ENCODE measurements at places on chromosomes 1 and 21. TPM values are rescaled to one million over a fixed set of nuclear protein-coding genes. Genes with fewer than 3 reads are reported as not detected.

SLAMF7 gene
- total RNA-seq: not detected

SELE gene
- not detected for total RNA-seq

DNA sequence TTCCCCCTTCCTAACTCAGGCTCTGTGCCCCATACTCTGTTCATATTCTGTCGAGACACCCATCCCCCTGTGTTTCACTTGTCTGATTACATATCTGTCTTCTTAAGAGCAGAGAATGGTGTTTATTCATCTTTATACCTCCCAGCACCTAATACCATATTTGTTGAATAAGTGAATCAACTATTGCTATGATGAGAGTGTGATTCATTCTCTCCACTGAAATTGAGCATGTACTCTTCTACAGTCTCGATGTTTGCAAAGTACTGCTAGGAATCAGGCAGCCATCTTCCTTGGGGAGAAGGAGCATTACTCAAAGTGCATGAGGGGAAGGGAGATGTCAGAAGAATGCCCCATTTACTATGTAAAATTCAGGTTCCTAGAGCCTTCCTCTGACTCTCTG, 27.0 kb downstream of the TBX15 start:
- no peak for DNase-seq

DNA sequence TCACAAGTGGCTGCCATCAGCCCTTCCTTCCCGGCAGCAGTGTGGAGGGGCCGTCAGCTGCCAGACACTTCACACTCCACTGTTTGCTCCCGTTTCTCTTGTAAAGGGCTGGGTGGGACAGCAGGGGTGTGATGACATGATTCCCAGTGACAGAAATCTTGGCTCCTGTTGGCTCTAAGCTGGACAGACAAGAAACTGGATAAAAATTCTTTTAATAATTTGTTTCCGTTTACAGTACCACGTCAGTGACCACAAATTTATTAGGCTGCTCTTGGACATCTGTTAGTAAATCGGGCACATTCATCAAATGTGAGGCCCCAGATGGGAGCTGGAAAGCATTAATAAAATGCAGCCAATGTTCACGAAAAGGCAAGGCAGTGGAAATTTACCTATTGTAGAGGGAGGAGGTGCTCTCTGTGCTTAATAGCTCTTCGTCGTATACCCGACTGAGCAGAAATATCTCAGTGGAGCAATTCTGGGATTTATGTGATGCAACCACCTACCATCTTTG, 353.7 kb upstream of the GREM2 start:
- no peak for DNase-seq

GRCh38 chr1:21546122-21546825, 37.1 kb downstream of the ALPL start:
- no peak for DNase-seq

DNA sequence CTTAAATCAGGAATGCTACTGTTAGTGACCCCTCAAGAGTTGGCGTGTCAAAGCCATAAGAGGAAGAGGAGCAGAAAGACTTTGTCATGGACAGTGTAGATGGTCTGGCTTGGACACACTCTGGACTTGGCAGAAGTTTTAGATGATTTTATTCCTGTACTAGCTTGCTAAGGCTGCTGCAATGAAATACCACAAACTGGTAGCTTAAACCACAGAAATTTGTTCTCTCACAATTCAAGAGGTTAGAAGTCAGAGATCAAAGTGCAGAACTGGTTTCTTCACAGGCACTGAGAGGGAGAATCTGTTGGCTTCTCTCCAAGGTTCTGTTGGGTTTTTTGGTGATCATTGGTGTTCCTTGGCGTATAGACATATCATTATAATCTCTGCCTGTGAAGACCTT, 869.8 kb upstream of the B3GALT2 start:
- DNase-seq: no peak
